ENCODE measurements at places on chromosomes 11 and 22.

DNA sequence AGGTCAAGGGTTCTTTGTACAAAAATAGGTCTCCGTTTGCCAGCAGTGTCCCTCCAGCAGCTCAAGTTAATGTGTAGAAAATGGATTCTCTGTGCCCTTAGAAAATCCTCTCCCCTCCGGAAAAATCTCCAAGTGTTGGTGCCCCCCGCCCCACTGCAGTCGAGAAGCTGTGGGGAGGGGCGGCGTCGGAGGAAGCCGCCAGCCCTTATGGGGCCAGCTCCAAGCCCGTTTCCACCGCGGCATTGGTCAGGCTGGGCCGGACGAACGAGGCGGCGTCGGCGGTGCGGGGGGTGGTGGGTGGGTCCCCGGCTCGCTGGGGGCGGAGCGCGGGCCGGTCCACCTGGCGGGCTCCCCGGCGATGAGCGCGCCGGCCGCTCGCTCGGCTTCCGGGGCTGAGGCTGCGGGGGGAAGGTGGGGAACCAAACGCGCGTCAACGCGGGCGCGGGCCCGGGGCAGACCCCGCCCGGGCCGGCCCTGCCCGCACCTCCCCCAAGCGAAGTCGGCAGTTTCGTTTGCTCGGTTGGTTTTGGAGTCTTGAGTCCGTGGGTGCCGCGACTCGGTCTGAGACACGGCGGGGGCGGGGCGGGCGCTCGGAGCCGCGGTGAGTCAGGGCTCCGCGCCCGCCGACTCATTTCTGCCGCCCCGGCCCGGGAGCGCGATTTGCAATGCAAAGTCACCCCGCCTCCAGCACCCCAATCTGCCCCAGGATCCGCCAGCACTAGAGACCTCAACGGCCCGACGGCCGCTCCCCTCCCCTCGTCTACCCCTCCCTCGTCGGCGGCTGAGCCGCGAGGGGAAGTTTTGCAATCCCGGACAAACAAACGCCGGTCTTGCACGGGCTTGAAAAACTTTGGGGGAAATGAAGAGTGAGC is 1.4 kb downstream of the ASCL2 start:
- DNase-seq: peak; percentile 70

GRCh38 chr11:26753723-26754504 is 32.1 kb upstream of the SLC5A12 start:
- no peak for DNase-seq

DNA sequence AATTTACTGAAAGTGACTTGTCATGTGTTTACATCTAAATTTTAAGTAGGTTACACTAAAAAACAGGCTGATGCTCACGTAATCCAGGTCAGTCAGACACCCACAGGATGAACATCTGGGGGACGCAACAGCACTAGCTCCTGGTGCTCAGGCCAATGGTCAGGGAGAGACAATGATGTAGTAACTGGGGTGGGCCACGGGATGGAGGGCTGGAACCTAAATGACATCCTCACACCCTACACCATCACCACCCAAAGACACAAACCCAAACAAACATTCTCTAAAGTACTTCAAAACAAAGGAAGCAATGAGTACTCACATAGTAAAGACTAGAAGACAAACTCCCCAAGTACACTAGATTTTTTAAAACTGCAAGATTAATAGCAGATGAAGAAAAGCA is 53.5 kb upstream of the SLC25A1 start:
- DNase-seq: no peak

- no peak for DNase-seq
Measured at GRCh38 chr11:35511666-35512065, 13.8 kb downstream of the PAMR1 start.

- peak; percentile 91 for DNase-seq
Measured at GRCh38 chr11:64449381-64450167, 90.6 kb downstream of the RPS6KA4 start.

DNA sequence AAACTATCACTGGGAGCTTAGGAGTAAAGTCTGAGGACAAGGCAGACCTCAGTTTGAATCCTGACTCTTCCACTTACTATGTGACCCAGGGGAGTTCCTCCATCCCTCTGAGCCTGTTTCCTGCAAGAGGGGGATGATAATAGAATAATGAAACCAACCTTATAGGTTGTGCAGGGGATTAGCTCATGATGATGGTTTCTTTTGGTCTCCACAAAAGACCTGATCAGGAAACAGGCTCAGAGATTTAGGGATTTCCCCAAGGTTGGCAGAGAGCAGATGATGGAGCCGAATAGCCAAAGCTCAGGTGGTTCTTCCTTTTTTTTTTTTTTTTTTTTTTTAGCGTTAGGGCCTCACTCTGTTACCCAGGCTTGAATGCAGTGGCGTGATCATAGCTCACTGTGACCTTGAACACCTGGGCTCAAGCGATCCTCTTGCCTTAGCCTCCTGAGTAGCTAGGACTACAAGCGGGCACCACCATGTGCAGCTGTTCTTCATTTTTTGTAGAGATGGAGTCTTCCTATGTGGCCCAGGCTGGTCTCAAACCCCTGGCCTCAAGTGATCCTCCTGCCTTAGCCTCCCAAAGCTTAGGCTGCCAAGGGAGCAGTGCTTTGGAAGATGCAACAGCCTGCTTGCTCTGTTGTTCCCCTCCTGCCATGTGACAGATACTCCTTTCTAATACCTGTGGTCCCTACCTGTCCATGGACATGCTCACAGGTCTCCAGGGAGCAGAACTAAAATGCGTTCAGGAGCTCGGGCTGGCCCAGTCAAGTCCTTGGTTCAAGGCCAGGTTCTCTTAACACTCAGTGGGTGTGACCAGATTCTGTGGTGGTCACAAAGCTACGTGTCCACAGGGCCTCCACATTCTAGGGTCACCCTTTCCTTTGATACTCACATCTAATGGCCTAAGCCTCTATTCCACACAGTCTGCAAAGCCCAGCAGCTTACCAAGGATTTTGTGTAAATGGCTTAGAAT is 22.3 kb downstream of the PATZ1 start:
- DNase-seq: no peak

DNA sequence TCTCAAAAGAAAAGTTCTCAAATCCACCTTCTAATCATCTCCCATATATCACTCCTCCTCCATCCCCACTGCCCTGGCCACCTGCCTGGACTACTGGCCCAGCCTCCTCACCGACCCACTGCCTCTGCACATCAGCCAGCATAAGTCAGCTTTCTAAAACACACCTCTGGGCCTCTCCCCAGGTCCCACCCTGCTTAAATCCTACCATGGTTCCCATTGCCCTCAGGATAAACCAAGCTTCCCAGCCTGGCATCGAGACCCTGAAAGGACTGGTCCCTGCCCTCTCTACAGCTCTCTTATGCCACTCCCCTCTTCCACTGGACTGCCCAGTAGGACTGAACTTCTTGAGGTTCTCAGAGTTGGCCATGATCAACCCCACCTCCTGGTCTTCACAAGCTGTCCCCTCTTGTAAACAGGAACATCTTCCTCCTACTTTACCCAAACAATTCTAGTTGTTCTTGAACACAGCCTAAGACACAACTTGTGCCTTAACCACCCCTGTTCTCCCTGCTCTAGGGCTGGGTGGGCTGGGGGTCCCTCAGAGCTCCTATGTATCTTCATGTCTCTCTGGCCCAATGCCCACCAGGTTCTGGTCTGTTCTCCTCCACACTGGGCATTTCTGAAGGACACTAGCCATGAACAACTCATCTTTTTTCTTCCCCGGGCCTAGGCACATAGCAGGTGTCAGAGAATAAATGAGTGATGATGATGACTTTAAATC is 12.6 kb upstream of the P2RY6 start:
- DNase-seq: no peak

- no peak for DNase-seq
Measured at GRCh38 chr11:121500717-121501116, 48.0 kb upstream of the SORL1-AS1 start.

DNA sequence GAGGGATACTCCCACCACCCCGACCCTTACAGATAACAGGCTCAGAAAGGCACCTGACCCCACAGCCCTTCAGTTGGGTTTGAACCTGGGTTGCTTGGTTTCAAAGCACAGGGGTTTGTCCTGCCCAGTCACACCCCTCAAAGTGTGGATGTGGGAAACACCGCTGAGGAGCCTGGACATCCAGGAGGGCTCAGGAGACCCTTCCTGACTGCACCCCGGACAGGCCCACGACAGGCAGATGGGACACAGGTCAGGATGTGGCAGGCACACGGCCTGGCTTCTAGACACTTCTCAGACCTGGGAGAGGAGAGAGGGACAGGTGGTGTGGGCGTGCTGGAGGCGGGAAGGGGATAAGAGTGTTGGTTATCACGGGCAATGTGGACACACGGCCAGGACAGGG is 932.3 kb downstream of the BRD1 start:
- no peak for DNase-seq
